Islet precursor cell (in vitro differentiated cells): ENCODE measurements at places on chromosomes 12 and 14.

DNA sequence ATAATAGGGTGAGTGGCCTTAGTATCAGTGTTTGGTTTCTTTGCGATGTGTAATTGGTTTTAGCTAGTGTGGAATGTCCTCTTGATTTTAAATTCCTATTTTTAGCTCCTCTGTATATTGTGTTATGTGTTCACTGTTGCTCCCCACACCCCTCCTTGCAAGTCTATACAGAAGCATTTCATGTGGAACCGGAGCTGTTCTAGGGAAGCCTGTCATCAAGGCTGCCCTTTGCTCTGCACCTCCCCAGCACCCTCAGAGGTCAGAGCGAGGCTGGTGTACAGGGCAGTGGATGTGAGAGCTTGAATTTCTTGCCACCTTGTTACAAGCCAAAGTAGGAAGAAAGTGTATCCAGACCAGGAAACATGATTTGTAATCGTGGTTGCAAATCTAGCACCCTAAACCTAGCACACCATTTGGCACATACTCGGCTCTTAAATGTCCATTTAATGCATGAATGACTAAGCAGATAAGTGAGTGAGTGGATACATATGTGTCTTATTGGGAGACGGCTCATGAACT is 376.8 kb downstream of the RGS6 start:
- no peak for DNase-seq

- no peak for DNase-seq
Measured at GRCh38 chr12:128534906-128535305, 267.9 kb downstream of the TMEM132C start.

DNA sequence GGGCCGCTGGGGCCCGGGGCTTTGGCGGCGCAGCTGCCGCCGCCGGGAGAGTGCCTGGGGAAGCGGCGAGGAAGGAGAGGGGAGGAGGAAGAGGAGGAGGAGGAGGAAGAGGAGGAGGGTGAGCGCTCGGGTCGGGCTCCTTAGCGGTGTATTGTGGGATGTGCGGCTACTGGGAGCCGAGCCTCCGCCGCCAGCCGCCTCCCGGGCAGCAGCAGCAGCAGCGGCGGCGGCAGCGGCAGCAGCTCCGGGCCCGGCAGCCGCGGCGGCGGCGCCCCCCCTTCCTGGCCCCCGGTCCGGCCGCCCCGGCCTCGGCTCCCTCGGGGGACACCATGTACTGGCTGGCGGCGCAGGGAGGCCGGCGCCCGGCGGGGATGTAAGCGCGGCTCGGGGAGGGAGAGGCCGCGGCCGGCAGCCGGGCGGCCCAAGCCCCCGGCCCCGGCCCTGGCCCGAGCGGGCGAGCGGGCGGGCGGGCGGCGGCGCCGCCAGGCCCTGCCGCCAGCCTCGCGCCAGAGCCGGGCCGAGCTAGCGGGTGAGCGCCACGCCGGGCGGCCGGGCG is at the start of gene SETD1B:
Gene SETD1B, plus strand, starts transcription at position 149 of the 556 bp plus-strand sequence. CDS start 729 bp downstream, outside the sequence.
- peak; percentile 86 for DNase-seq

- DNase-seq = no peak
Measured at GRCh38 chr14:91831337-91831736, 36.0 kb downstream of the TC2N start.

DNA sequence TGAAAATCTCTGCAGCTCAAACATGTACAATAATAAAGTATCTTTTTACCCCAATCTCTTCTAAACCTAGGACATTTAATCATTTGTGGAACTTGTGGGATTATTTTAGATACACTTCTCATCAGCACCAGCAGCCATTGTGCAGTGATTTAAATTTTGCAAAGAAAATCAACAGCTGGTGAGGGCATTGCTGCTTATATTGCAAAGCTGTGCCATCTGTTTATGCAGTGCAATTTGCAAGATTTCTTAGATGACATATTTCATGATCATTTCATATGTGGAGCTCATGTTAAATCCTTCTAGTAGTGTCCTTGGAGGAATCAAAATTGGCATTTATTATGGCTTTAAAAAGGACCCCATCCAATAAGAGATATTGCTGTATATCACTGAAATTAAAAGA is 320.7 kb downstream of the BTG1 start:
- DNase-seq = no peak
